ENCODE measurements at places on chromosomes 11 and 22.

- peak; percentile 60 for DNase-seq
Observed at GRCh38 chr11:83051760-83052671, 19.7 kb downstream of the RAB30 start.

GRCh38 chr11:33761471-33761870, 12.8 kb downstream of the FBXO3 start:
- DNase-seq = no peak

- no peak for DNase-seq
Observed at GRCh38 chr11:101445761-101446160, 138.0 kb downstream of the TRPC6 start.

DNA sequence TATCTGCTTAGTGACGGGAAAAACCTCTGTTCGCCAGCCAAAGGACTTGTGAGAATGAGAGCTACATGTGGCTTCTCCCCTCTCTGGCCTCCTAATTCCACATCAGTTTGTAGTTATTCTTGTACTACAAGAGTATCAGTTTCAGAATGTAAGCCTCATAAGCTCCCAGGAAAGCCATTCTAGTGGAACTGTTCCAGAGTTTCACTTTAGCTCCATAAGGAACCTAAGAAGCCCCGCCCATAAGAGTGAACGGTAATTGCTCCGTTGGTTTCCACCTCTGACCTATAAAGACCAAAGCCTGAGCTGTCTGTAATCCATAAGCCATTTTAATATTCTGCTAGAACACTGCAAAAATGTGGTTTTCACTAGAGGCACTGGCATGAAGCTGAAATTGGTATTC, 53.0 kb downstream of the SIK3 start:
- DNase-seq = peak; percentile 40

- no peak for DNase-seq
Observed at GRCh38 chr11:130918081-130918480, 1.8 kb upstream of the SNX19 start.

DNA sequence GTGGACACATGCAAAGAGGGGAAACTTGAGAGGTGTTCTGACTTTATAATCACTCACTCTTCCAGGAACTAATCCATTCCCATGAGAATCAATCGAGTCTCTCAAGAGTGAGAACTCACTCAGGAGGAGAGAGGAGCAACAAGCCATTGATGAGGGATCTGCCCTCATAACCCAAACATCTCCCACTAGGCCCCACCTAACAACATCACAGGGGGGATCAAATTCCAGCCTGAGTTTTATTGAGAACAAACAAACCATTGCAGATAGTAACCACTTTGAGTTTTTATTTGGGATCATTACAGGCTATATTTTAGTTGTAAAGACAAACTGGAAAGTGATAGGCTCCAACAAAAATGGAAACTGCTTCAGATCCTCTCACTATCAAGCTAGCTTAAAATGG, 328.8 kb upstream of the CTSC start:
- no peak for DNase-seq

DNA sequence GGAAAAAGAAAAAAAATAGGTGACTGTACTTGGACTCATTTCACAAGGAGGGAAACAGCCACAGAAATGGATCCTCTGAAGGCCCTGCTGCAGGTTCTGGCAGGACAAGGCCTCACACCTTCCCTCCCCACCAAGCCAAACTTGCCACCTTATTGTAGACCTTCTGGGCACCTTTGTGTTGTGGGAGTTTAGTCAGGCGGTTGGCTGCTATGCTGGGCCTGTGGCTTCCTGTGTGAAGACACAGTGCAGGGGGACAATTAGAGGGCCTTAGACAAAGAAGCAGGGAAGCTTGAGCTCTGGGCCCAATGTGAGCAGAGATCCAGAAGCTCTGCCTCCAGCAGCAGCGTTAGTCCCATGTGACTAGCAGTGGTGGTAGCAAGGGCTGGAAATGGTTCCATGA, 4.2 kb downstream of the RAB1B start:
- DNase-seq = no peak

DNA sequence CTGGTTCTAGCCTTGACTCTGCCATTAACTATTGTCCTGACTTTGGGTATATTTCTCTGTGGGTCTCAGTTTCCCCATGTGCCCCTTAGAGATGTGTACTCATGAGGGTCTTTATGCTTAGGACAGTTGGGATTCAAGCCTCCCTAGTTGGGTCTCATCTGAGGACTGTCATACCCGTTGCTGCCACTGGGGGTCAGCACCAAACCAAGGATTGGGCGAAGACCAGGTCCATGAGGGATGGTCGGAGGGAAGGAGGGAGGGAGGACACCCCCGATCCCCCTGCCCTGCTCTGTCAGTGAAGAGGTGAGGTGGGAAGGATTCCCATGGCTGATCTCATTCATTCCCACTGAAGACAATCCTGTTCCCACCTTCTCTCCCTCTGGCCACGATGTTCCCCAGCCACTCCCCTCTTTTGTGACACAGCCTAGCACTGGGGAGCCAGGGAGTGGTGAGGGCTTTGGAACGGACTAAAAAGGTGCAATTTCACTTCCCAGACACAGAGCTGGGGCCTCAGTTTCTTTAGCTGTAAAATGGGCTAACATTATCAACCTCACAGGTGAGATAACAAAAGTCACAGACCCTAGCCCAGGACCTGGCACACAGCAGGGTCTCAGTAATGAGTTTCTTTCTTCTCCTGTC, 12.4 kb upstream of the KLHL35 start:
- no peak for DNase-seq

DNA sequence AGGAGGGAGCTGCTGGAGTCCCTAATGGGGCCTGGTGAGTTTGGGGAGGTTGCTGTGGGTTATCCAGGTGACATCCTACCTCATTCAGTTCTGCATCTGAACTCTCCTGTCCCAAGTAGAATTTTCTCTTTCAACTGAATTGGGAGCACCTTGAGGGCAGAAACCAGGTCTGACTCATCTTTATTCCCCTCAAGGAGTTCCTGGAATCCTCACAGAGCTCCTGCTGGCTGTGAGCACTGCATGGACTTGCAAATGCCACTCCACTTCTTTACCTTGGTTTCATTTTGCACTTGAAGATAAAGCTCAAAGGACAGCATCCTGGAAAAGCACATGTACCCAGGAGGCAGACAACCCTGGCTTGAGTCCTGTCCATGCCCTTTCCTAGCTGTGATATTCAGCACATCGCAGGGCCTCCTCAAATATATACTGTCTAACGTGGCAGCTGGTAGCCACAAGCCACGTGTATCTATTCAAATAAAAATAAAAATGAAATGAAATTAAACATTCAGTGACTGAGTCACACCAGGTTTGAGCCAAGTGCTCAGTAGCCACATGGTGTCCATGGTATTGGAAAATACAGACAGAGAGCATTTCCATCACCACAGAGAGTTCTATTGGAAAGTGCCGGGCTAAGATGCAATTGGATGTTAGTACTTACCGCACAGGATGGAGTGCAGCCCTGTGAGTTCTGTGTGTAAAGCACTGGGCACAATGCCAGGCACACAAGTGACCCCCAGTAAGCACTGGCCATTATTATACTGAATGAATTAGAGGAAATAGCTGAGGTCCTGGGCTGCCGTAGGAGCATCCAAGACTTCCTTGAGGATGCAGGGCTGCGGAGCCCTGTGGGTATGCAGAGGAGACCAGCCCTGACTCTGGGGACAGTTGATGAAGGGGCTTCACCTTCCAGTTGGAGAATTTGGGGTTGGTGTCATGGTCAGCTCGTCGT, 149.0 kb downstream of the PKNOX2 start:
- no peak for DNase-seq

- DNase-seq = no peak
Observed at GRCh38 chr11:44805596-44805995, 78.8 kb downstream of the TSPAN18 start.

DNA sequence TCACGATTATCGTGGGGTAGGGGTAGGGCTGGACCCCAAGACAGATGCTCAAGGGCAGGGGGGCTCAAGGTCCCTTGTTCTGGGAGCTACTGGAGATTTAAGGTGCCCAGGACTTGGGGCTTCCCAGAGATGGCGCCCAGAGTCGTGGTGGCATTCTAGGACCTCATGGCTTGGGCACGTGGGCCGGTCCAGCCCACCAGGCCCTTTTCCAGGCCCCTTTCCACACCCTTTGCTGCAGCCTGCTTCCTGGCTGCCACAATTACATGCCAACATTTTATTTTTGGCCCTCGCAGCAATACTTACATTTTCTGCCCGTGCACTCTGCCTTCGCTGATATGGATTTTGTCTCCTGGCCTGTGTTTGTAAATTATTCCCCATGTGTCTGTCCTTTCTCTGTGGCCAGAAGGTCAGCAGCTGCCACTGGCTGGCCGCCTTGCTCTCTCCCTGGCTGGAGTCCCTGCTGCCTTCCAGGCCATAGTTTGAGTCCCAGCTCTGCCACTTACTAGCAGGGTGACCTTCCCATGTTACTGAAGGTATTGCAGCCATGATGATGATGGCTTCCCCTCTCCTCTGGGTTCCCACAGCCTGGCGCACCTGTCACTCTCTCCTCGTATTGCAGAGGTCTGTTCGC, 11.2 kb downstream of the MB start:
- no peak for DNase-seq

DNA sequence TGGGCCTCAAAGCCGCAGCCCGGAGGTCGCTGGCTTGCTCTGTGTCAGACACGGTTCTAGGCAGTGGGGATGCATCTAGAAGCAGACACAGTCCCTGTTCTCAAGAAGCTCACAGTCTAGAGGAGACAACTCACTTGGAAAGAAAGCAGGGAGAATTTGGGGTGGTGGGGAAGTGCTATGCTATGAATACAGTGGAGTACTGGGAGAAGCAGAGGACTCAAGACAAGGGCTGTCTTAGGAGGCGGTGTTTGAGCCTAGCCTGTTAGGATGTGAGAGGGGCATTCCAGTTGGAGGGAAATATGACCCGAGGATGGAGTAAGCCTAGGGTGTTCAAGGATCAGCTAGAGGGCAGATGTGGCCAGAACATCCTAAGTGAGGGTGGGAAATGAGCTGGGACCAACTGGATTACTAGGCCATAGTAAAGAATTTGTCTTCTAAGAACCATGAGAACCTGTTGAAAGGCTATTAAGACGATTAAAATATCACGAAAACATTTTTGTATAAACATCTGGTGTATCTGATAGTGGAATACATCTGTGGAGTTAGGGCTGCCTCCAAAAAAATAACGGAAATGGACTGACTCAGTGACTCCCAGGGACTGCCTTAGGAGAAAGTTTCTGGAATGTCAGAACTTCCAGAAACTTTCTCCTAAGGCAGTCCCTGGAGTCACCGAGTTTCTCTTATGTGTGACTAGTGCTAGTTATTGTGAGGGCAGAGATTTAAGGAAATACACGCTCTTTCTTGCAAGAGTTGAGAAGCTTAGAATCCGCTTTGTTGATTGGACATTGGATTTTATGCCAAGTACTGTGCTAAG, 1.1 kb upstream of the PITPNB start:
- DNase-seq = no peak

GRCh38 chr11:27874998-27875830, 175.0 kb upstream of the BDNF start:
- no peak for DNase-seq

Measured in NCI-H2029 treated with DMSO at 0.1 percent for 48 hours (cell line).